Gastroesophageal sphincter (tissue), 4 donors: ENCODE measurements at places on chromosomes 1 and 21.

- no peak for ATAC-seq
These were observed 3.5 kb downstream of the GPATCH2 start for GRCh38 chr1:217627431-217627830.

- no peak for ATAC-seq
These were observed 507.2 kb downstream of the LTN1 start for GRCh38 chr21:28485301-28486022.

GRCh38 chr1:113109908-113110554, 37.0 kb downstream of the LRIG2 start:
- ATAC-seq, result peak; percentile 79

DNA sequence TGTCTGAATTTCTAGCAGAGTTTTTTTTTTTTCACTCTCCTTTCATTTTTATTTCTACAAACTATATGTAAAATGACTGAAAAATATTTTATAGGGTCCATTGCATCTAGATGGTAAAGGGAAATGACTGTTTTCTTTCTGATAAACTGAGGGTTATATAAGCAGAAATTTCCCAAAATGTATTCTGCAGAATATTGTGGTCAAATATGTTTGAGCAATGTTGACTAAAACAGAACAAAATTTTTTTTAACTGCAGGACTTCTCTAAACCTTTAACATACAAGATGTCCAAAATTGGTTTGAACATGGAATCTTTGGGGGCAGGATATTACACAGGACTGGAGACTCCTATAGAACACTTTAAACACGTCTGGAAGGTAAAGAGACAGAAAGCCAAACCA, 190.5 kb downstream of the TOMM20 start:
- ATAC-seq, result no peak

DNA sequence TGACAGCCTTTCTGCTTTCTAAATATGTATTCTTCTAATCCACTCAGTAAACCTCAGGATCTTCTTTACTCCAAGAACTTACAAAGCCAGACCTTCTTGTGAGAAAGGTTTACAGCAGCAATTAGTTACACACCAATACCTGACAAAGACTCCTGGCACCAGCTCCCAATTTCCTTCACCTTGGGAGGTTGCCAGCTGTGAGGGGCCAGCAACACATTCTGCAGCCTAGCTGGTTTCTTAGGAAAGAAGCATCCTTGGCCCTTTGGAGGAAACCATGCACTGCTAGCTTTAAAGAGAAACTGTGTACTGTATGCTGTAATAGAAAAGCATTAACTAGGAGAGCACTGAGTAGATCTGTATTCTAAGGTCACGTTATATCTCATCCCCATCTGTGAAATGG, 10.8 kb downstream of the FYB2 start:
- no peak for ATAC-seq

GRCh38 chr1:47067097-47067594, at the start of gene CYP4Z1:
Gene CYP4Z1, plus strand, starts transcription at chr1:47067231. Its CDS starts 260 bp downstream, at chr1:47067491.
- no peak for ATAC-seq

- no peak for ATAC-seq
These were observed 95.9 kb downstream of the RASAL2 start for GRCh38 chr1:178189814-178190213.

- no peak for ATAC-seq
These were observed 3.5 kb downstream of the EXOC8 start for GRCh38 chr1:231334079-231334666.

DNA sequence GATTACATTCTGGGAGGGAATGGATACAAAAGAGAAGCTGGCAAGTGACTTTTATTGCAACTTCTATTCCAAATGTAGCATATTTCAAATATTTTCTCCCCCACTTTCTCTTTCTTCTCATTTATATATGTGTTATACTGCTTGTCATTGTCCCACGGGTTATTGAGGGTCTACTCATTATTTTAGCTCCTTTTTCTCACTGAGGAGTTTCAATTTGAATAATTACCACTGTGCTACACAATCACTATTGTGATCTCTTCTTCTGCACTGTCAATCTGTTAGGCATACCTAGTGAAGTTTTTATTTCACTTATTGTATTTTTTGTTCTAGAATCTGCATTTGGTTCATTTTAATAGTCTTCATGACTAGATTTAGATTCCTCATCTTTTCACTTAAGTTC, 339.7 kb downstream of the PTPRC start:
- ATAC-seq, result no peak

- ATAC-seq, result no peak
These were observed 4.0 kb upstream of the GBP2 start for GRCh38 chr1:89129911-89130310.

GRCh38 chr1:229225331-229225782, 45.6 kb upstream of the RAB4A start:
- no peak for ATAC-seq

- no peak for ATAC-seq
These were observed 82.8 kb downstream of the GLIS1 start for GRCh38 chr1:53655931-53656746.

DNA sequence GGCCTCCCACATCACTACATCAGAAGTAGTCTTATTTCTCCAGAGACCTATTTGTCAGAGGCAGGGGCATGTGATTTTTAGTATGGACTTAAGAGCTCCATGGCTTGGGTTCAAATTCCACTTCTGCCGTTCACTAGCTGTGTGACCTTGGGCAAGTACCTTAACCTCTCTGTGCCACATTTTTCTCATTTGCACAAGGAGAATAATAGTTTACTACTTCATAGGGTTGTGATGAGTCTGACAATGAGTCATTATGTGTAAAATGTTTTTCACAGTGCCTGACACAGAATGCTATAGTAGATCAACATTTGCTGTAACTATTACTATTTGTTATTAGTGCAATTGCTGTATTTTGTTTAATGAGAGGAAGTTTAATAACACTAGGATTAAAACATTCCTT, 200.6 kb downstream of the PRDM2 start:
- no peak for ATAC-seq
